ENCODE measurements at places on chromosomes 6 and 20. TPM values are rescaled to one million over a fixed set of nuclear protein-coding genes. Genes with fewer than 3 reads are reported as not detected.

DNA sequence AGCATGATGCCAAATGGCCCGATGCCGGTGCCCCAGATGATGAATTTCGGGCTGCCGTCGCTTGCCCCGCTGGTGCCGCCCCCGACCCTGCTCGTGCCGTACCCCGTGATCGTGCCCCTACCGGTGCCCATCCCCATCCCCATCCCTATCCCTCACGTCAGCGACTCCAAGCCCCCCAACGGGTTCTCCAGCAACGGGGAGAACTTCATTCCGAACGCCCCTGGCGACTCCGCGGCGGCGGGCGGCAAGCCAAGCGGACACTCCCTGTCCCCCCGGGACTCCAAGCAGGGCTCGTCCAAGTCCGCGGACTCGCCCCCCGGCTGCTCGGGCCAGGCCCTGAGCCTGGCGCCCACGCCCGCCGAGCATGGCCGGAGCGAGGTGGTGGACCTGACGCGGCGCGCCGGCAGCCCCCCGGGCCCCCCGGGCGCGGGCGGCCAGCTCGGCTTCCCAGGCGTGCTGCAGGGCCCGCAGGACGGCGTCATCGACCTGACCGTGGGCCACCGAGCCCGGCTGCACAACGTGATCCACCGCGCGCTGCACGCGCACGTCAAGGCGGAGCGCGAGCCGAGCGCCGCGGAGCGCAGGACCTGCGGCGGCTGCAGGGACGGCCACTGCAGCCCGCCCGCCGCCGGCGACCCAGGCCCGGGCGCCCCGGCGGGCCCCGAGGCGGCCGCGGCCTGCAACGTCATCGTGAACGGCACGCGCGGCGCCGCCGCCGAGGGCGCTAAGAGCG lies 144.6 kb downstream of the SOBP start:
- no peak for DNase-seq

GRCh38 chr6:13742961-13743735 lies 31.5 kb upstream of the RANBP9 start:
- DNase-seq: no peak

The SDCBP2 gene
- 5.9 TPM for total RNA-seq

DNA sequence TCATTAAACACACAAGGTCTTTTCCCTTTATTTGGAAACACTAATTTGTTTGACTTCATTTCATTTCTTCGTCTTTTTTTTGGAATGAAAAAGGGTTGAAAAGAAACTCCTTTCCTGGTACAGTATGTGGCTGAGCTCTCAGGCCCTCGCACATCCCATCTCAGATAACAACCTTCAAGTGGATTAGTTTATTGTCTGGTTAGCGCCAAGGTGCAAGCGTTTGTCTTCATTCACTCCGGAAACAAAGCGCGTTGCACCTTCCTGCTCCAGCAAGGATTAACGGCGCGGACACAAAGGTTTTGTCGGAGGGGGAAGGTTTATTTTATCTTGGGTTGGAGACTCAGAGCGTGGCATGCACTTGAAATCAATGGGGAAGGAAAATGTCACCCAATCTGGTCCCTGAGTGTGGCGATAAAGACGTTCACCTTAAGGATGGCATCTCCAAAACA lies 5.3 kb upstream of the NKX2-2 start:
- no peak for DNase-seq

DNA sequence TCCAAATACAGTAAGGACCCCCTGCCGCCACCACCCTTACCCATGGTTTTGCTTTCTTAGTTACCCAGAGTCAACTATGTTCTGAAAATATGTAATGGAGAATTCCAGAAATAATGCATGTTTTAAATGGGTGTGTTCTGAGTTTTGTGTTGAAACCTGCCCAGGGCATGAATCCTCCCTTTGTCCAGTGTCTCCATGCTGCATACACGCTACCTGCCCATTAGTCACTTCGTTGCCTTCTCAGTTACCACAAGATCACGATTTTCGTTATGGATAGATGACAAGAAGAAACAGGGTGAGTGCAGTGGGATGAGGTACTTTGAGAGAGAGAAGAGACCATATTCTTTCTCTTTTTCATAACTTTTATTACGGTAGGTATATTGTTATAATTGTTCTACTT lies 10.6 kb downstream of the FARS2 start:
- DNase-seq: no peak

GRCh38 chr20:10247440-10247839 lies 28.8 kb downstream of the SNAP25 start:
- DNase-seq: no peak

DNA sequence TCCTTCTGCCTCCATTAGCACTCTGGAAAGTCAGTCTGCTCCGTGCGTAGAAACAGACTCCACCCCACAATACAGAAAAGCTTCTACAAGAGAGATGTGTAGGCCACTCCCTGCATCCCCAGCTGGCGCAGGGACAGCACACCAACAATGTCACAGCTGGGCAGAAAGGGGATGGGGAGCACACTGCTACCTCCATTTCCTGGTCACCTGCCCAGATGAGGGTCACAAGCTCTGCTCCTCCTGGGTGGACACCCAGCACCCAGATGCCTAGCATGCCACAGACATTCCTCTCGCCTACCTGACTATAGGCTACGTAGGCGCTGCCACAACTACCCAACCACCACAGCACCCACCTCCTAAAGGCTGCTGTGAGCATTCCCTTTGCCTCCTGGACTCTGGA lies 12.2 kb downstream of the BEND3 start:
- DNase-seq: no peak

DNA sequence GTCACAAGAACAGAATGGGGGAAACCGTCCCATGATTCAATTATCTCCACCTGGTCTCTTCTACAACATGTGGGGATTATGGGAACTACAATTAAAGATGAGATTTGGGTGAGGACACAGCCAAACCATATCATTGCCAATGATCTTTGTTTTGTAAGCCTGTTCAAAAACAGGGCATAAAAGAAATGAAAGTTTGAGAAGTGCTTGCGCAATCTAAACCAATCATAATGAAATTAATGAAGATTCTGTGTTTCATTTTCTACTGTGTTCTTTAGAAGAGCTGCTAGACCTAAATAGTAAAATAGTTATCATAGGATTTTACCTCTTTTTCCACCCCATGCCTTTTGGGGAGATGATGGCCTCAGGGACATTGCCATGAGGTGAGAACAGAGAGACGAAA lies 761.3 kb downstream of the HDGFL1 start:
- DNase-seq: no peak

DNA sequence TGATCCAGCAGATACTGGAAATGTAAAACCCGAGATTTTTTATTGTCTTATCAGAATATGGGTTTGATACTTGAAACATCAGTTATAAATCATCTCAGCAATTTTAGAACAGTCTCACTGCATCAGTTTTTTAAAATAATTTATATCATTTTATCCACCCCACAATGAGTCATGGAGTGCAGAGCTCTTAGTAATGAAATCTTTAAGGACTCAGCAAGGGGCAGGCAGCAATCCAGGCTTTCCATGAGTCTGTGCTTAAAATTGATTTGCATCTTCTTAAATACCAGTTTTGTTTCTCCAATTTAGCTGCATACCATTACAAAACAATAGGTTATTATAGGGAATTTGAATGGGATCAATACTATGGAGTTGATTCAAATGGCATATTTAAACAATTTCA lies 832.3 kb downstream of the C6orf118 start:
- no peak for DNase-seq

- DNase-seq: no peak
Measured at GRCh38 chr6:154386848-154387717, 30.5 kb upstream of the IPCEF1 start.

DNA sequence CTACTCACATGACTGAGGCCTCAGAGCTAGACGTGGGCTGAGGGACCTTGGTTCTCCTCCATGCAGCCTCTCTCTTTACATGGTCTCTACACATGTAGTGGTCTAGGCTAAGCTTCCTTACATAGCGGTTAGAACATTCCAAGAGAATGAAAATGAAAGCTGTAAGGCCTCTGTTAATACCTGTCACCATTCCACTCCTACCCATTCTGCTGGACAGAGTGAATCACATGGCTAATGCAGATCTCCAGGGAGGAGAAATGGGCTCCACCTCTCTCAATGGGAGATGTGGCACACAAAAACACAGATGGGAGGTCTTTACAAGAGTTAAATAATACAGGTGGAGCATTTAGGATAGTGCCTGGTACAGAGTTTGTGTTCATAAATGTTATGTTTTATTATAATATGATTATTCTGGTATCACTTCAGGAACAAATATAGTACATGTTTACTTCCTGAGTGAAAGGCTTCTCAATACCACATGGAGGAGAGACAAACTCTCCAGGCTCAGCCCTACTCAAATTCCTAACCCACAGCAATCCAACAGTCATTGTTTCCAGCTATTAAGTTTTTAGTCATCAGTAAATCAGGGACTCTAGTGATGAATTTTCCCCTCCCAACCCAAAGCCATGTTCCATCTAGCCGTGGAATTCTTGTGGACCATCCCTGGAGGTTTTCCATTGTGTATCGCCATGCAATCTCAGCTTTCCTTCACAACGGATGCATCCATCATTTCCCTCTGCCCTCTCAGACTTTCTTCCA lies 57.9 kb downstream of the ISM1 start:
- no peak for DNase-seq

The OVOL2 gene
- total RNA-seq: not detected

- no peak for DNase-seq
Measured at GRCh38 chr6:63806573-63806913, 170.9 kb downstream of the PHF3 start.

The ANKRD66 gene
- not detected for total RNA-seq

GRCh38 chr20:24134284-24134683 lies 145.7 kb upstream of the GGTLC1 start:
- no peak for DNase-seq

The SEMG1 gene
- total RNA-seq: not detected

DNA sequence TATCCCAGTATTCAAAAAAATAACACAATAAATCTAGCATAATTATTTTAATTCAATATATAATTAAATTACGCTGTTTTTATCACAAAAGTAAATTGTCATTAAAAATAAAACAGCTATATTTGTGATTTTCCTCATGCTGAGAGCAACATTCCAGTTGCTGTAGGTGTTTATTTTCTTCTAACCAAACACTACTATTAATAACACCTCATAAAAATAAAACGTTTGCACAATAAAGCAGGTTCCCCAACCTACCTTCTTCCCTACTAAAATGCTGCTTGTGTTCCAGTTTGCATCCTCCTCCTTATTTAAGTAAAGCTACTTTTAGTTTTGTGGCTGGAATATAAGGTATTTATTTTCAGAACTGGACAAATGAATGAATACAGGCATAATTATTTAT lies 108.2 kb upstream of the LGSN start:
- DNase-seq: no peak

DNA sequence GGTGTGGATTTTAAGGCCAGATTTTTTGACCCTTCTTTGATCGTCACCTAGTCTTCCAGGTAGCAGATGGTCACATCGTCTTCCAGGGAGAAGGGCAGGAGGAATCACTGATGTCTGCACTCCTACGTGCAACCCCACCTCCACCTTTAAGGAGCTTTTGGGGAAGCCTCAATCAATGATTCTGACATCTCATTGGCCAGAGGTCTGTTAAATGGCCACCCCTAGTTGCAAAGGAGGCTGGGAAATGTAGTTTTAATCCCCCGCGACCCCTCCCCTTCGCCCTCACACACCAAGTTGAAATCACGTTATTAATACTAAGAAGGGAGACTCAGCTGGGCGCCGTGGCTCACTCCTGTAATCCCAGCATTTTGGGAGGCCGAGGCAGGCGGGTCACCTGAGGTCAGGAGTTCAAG lies 151.4 kb downstream of the BCAS1 start:
- DNase-seq: no peak

The DDRGK1 gene
- 72.1 TPM for total RNA-seq

The HLA-DRA gene
- 5.6 TPM for total RNA-seq

GRCh38 chr20:54113566-54113965 lies 43.2 kb upstream of the BCAS1 start:
- no peak for DNase-seq

GRCh38 chr6:42877695-42878094 lies 1.7 kb upstream of the RPL7L1 start:
- no peak for DNase-seq

GRCh38 chr6:159687341-159687740 lies 5.7 kb downstream of the SOD2 start:
- DNase-seq: no peak

DNA sequence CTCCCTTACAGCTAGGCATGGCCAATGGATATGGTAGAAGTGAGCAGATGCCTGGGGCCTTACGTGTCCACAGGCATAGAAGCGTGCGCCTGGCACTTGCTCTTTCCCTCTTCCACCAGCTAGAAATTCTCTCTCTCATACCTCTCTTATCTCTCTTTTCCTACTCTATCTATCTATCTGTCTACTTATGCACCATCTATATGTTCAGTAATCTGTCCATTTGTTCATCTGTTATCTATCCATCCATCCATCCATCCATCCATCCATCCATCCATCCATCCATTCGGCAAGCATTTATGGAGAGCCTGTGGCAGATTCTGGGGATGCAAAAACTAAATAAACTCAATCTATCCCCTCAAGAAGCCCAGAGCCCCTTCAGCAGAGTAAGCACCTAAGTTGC lies 70.2 kb downstream of the KCNB1 start:
- DNase-seq: no peak

The EPPIN gene
- not detected for total RNA-seq

DNA sequence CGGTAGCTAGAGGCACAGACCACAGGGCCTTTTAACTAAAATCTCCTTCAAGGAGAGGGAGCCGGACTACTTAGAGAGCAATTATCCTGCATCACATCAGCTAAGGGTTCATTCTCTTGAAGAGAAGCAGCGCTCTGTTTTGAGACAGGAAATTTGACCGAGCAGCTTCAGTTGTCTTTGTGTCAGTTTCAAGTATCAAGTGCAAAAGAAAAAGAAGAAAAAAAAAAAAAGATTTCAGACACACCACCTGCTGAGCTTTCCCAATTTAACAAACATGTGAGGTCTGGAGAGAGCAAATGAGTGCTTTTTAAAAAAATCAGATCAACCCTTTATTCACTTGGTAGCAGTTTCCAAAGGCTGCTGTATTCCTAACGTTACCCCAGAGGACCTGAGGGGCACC lies 273.5 kb upstream of the POU3F2 start:
- no peak for DNase-seq

DNA sequence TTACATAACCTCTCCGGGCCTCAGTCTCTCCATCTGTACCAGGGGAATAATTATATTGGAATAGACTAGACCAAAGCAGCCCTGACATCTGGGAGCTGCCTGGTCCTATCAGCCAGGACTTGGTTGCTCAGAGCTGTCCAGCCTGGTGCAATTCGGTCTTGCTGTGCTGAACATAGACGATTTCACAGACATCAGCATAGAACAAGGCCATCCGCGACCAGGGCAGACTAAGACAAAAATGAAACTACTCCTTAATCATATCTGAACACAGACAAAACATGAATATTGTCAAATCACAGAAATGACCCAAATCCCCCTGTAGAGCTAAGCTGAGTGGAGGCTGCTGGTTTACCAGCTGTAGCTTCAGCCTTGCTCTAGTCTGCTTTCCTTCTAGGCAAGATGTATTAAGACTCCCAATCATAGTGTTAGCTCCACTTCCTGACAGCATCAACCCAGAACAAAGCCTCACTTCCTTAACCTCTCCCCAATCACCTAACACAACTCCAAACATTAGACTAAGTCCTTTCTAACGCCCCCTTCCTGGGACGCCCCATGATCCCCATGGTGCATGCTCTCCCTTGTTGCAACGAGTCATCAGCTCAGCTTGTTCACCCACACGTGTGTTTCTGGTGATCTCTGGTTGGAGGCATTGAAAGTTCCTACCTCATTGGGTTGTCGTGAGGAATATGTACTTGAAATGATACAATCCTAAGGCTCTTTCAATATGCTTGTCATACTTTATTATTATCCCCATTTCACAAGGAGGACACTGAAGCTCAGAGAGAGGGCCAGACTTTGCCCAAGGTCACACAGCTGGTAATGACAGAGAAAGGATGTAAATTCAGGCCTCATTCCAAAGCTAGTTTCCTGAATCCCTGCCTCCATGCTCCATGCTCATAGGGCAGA lies 3.5 kb upstream of the MAPK13 start:
- DNase-seq: peak; percentile 39

The SMOC2 gene
- not detected for total RNA-seq

Data from activated CD4-positive, alpha-beta memory T cell treated with anti-CD3 and anti-CD28 coated beads for 36 hours (primary cell).